ENCODE measurements at places on chromosomes 6 and 20.

DNA sequence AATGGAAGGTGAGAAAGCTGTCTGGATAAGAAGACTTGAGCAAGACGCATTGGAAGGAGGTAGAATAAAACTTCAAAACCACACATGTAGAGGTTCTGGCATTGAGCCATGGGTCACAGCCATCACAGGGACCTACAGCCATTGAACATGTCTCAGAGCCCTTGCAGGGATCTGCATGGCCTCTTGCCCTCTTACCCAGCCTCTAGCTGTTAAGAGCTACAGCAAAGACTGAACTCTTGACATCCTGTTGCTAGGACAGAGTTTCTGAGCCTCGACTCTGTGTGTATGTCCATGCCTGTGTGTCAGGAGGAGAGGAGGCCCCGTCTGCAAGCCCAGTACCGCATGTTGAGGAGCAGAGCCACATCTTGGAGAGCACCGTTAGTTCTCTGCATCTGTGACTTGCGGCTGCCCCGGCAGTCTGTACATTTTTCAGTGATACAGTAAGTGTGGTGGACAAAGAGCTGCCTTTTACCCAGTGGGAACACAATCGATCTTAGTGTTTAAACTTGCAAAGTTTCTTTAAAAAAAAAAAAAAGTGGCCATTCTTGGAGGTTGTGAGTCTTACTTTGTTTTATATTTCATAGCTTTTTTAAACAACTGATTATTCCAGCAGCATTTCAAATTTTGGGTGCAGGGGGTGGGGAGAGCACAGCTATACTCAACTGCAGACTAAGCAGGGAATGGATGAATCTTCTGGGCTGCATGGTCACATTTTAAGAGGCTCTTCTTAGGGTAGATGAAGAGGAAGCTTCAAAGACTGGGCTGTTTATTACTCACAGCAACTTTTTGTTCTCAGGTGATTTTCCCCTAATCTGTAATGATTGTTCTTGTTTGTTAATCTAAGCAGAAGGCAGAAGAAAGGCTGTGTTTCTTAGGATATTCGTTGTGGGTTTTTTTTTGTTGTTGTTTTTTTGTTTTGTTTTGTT, 88.5 kb downstream of the TBC1D7 start:
- no peak for DNase-seq

GRCh38 chr20:38255393-38255792, 5.1 kb downstream of the KIAA1755 start:
- DNase-seq = no peak

GRCh38 chr20:41347523-41348429, 7.2 kb downstream of the LPIN3 start:
- DNase-seq = no peak

DNA sequence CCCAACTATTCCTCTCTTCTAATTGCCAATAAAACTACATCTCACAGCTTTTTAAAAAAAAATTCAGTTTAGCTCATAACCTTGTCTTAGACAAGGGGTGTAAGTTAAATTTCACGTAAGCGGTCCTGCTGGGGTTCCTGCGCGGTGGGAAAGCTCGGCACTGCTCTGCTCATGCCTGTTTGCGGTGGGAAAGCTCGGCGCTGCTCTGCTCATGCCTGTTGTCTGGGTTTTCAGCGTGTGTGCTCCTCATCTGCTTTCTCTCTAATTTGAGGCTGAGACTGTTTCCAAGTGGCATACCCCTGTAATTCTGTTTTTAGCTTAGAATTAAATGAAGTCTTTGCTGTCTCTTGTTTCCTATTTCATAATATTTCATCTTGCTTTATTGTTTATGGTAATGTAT, 18.6 kb downstream of the ARID1B start:
- no peak for DNase-seq

Data from NCI-H524 (cell line).